Heart left ventricle (tissue), 16 donors: ENCODE measurements at places on chromosomes 3 and 15.
A peak's percentile ranks its signal among the peaks of the same experiment; 100 is the strongest.

DNA sequence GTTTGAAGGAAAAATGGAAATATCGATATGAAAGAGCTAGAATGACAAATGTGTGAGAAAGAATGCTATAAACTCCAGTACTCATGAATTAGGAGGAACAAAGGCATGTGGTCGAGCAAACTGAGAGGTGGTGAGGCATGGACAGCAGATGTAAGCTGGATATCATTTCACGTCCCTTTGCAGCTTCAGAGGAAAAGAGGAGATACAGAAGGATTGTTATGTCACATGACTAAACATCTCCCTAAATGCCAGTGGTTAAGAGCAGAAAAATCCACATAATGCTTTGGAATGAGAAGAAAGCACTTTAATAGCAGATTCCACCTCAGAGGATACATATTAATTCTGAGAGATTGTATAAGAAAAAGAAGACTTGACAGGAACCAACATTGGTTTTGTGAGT is 248.7 kb downstream of the ZIC4 start:
- DNase-seq = no peak

- no peak for DNase-seq
These were observed 34.7 kb downstream of the NIPA2 start for GRCh38 chr15:22872936-22873701.

- DNase-seq = no peak
These were observed 216.8 kb downstream of the RSL24D1 start for GRCh38 chr15:54979964-54980363.

DNA sequence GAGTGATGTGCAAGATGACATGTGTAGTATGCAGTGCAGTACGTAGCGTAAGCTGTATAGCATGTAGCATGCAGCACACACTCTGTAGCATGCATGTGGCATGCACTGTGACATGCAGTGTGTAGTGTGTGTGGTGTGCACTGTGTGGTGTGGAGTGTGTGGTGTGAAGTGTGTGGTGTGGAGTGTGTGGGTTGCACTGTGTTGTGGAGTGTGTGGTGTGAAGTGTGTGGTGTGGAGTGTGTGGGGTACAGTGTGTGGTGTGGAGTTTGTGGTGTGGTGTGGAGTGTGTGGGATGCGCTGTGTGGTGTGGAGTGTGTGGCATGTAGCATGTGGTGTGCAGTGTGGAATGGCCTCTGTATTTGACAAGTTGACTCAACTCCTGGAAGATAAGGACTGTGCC is 39.2 kb downstream of the ROPN1B start:
- DNase-seq = no peak

- DNase-seq = peak; percentile 75
These were observed 1.1 kb downstream of the TKT start for GRCh38 chr3:53254509-53255422.

DNA sequence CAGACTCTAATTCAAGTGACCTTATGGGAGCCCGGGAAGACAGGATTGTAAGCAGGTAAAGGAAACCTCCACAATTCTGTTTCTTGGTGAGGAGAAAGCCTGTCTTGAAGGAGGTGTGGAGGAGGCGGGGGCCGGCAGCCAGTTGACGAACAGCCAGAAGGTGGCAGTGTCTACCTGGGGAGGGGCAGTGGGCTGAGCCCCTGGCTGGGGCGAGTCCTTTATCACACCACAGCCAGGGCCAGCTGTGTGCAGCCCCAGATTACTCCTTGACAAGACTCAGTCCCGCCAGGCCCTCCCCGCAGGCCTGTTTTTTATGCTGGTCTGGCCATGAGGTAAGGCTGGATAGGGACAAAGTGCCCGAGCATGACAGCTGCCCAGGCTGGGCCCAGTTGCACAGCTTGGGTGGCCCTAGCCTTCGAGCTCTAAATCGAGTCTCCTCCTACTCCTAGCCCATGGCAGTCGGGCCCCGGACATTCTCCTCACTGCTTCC is 40.9 kb upstream of the IDH2 start:
- peak; percentile 50 for DNase-seq

DNA sequence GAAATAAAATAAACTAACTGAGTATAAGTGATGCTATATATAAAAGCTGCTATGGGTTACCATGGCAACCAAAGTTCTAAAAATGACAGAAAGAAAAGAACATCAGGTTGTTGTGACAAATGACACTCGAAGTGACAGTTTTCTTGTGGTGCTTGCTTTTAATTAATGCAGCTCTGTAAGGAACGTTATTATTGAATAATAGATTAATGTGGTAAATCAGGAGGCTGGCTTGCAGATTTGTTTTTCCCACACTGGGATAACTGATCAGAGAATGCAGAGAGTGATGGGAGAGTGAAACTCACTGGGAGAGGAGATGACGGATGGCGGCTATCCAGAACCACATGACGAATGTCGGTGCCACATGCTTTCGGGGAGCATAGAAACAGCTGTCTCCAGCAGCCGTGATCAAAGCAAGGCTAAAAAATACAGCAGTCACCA is 207.0 kb upstream of the ATP10A start:
- no peak for DNase-seq

GRCh38 chr3:61414456-61414855 is 146.9 kb upstream of the PTPRG start:
- no peak for DNase-seq

GRCh38 chr3:2774481-2775249 is 335.5 kb downstream of the IL5RA start:
- DNase-seq = no peak

DNA sequence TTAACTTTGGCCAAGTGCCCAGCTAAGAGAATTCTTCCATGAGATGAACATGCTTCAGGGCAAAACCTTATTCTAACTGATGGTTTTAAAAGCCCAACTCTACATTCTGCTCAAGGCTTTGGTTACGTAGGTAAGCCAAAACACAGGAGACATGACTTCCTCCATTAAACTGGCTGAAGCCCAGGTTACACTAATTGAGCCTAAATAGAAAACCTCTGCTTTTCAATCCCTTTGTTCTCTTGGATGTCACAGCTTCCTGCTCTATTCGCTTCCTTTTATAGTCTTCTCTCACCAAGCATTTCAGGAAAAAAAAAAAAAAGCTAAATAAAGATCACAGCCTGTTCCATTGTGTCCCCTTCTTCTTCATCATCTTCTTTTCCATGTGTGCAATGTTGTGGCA is 420.4 kb downstream of the TIGIT start:
- no peak for DNase-seq

DNA sequence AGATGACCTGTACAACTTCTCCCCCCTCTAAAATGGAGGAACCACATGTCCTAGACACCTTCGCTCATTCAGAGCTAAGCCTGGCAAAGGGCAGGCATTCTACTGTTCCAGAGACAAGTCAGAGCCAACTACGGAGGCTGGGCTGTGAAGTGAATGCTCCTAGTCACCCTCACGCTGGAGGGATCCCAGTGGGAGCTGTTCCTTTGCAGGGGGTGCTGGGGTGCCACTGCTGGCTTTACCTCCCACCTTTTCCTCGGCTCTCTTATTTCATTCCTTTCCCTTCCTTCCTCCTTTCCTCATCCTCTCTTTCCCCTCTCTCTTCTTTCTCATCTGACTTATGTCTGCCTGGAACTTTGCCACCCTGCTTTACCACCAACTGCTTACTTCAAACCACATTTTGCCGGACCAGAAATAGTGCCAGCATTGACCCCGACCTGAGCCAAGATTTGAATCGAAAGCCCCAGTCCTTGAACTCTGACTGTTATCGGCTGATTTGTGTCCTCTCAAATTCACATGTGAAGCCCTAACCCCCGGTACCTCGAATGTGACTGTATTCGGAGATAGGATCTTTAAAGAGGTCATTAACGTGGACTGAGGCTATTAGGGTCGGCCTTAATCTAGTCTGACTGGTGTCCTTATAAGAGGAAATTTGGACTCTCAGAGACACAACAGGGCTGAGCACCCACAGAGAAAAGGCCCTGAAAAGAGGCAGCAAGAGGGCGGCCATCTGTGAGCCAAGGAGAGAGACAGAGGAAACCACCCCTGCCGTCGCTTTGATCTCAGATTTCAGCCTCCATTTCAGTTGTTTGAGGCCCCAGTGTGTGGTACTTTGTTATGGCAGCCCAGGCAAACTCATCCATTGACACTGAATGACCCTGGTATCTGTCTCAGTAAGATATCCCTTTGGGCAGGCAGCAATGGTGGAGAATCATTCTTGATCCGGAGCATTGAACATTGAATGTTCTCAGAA is 31.3 kb upstream of the TBC1D21 start:
- DNase-seq = no peak

DNA sequence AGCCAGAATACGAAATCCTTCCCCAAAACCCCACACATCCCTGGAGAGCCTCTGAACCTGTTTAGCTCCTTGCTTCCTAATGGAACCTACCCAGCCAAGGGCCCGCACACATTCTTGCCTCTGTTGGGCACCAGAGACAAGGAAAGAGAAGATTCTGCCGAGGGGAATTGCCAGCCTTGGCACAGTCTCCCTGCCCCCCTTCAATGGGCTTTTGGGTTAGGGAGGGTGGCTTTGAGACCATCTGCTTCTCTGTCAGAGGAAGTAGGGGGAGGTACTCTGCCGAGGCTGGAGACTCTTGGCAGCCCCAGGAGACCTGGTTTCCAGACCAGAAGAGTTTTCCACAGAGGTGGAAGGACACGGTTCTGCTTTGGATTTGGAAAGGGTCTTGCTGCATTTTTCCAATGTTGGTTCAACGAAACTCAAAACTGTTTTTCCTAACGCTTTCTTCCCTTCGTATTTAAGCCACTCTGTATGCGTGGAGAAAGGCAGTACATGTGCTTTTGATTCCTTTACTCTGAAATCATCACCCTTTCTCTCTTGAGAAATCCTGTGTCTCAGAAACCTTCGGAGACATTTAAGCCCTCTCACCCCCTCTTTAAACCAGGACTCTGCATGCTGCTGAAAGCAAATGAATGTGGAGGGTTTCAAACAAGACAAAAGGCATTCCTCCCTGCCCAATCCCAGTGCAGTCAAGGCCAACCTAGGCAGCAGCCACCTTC is 78.8 kb upstream of the PRR23C start:
- DNase-seq = no peak

- no peak for DNase-seq
These were observed 497.5 kb downstream of the FGF12 start for GRCh38 chr3:192229866-192230265.

GRCh38 chr15:38059665-38060064 is 125.2 kb downstream of the TMCO5A start:
- DNase-seq = no peak

GRCh38 chr3:129548104-129548965 is 5.4 kb downstream of the H1-8 start:
- DNase-seq = no peak

GRCh38 chr3:40765884-40766283 is 241.1 kb downstream of the ZNF621 start:
- DNase-seq = no peak

- no peak for DNase-seq
These were observed 389.0 kb downstream of the LSAMP start for GRCh38 chr3:116056280-116056679.

DNA sequence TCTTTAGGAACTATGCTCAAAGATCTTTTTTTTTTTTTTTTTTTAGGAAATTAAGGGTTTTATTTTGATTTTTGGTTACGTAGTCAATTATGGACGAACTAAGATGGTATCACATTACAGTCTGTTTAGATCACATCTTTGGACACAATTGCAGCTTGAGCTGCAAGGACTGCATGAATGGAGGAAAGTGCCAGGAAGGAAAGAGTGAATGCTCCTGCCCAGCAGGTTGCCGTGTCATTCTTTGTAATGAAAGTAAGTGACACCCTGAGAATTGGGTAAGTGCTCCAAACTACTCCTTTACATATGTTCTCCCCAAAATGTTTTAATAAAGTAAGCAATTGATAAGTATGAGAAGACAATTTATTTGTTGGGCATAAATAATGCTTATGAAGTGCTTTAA is 716.5 kb upstream of the GOLIM4 start:
- no peak for DNase-seq

DNA sequence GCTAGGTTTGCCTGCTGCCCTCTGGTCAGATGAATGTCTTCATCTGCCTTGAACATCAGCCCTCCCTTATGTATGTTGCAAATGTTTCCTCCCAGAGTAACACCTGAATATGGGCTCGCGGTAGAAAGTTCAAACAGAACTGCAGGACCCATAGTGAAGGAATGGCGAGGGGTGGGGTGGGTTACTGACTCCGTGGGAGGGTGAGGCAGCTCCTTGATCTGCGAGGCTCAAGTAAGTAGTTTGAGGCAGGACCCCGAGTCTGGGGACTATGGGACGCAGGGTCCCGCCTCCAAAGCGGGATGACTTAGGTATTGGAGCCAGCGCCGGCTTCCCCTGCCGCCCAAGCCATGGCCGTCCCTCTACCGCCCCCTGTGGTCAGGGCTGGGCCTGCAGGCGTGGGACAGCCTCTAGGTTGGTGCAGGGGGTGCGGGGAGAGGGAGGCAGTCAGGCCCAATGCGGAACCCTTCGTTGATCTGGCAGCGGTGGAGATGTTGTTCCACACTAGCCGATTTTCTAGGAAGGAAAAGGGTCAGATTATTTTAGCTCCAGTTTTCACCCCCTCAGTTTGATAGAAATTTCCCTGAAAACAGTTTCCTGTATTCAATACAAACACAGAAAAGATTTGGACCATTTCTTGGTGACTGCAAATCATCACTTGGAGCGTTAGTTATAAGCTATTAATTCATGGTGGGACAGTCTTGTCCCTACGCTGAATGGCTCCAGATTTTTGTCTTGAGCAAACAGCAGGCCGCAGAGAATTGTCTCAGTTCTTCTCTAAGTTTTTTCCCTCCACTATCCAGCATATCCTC is 72.3 kb downstream of the CORO2B start:
- DNase-seq = peak; percentile 52

DNA sequence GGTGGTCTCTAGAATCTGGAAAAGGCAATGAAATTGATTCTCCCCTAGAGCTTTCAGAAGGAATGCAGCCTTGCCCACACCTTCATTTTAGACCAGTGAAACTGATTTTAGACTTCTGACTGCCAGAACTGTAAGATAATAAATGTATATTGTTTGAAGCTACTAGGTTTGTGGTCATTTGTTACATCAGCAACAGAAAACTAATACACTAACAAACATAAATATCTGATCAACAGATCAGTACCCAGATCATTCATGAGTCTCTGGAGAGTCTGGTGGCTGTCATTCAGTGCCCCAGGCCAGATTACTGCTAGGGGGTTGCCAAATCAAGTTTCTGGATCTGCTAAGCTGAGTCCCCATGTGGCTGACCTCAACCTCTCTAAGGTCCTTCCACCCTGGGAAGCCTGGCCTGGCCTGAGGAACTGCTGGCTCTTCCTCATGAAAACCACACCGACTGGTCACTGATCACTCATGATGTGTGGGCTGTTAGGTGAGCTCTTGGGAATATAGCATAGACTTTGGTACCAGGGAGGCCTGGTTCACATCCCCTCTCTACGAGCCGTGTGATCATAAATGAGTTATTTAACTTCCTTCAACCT is 11.1 kb upstream of the LACTB start:
- DNase-seq = no peak
